ENCODE measurements at places on chromosomes 11 and 22.
A peak's percentile ranks its signal among the peaks of the same experiment; 100 is the strongest.

DNA sequence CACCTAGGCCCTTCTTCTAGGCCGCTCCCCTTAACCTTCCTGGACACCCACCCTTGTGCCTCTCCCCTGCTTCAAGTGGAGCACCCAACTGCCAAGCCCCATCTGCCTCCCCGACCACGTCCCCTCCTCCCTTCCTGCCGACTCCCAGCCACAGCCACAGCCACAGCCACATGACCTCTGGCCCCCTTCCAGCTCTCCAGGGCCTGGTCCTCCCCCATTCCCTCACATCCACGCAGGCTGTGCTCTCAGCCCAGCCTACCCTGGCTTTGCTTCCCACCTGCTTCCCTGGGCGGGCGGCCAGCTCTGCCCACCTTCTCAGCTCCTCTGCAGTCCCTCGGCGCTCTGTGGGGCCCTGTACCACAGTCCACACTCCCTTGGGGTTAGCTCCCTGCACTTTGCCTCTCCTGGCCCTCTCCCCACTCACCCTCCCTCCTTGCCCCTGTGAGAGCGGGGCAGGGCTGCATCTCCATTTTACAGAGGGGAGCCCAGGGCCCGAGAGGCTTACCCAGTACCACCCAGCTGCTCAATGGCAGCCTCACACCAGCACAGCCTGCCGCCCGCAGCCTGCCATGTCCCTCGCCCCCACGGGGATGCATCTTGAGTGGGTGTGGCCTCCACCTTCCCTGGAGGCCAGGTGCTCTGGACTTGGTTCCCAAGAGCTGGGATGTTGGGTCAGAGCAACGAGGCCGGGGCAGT, 20.3 kb downstream of the PARVG start:
- DNase-seq: no peak

GRCh38 chr22:27251563-27251962, 550.0 kb downstream of the MN1 start:
- no peak for DNase-seq

- DNase-seq: no peak
These were observed 21.6 kb downstream of the NNMT start for GRCh38 chr11:114317787-114318137.

- peak; percentile 31 for DNase-seq
These were observed 817 bp downstream of the RELT start for GRCh38 chr11:73376803-73377629.

GRCh38 chr11:127224276-127224675, 223.7 kb upstream of the KIRREL3 start:
- no peak for DNase-seq

- no peak for DNase-seq
These were observed 17.7 kb downstream of the CDKN1C start for GRCh38 chr11:2867722-2868505.

DNA sequence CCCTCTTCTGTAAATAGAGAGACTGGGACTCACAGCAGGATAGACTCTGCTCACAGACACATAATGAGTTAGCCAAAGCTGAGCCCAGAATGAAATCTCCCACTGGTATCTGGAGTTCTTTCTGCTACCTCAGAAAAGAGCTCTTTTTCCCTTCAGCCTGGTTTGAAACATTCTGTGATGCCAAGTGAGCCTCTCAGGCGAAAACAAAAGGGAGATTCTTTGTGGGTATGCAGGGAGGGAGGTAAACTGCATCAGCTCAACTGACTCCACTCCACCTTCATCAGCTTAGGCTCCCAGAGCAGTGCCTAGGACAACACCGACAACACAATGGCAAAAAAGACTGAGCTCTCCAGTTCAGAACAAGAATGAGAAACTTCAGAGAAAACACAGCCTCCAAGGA, 55.1 kb upstream of the SCUBE2 start:
- no peak for DNase-seq

DNA sequence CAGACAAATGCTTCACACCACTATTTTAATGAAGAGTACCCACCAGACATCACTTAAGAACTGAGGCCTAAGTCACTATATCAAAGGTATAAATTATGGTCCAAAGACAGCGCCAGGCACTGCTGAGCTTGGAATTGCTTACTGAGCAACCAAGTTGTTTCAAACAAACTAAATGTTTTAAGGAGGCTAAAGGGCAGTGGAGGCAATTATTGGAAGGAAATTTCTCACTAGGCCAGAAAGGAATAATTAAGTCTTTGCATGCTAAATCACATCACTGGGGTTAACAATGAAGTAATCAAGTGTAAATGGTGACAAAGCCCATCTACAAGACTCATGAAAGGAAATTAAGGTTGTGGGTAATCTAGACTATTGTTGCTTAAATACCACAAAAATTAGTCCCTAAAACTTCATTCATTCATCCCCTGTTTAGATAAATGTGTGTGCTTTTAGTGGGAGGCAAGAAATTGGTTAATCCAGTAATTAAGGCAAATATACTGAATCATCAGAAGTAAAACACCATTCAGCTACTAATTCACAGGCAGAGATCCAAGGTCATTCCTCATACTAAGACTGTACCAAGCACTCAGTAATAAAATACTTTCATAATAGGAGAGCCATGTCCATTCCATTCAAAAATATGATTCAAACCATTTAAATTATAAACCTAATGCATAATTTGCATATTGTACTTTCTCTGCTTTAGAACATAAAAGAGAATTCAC, 21.2 kb downstream of the LGR4 start:
- no peak for DNase-seq

GRCh38 chr11:76863196-76863777, 2.6 kb downstream of the ACER3 start:
- no peak for DNase-seq

DNA sequence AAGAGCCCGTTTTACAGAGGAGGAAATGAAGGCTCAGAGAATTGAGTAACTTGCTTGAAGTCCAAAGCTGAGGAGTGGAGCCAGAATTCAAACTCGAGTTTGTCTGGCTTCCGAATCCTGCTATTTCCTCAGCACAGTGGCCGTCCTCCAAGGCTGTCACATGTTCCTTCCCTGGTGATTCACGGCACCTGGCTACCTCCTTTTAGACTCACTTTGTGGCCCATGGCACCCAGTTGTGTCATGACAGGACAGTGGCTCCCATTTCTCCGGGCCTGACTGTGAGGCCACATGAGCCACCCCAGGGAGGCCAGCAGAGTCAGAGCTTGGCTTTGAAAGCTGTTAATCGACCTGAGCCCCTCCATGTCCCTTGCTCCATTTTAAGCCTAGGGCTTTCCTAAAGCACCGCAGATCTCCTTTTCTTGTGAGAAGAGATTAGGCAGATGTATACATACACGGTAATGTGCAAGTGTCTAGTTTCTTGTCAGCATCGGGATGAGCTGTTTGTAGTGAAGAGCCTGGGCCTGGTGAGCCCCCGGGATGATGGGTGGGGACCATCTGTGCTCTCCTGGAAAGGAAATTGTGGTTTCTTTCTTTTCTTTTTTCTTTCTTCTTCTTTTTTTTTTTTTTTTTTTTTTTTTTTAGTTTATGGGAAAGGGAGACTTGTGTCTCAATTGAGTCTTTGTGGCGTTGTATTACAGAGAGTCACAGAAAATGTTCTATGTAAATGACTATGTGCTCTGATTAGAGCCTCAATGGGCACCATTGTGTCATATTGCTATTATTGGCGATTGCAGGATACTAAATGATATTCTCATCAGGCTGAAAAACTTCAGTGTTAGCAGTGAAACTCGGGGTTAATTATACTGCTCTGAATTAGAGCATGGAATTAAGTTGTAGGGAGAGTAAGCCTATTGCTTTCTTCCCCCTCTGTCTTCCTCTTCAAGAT, 54.8 kb downstream of the PTPRJ start:
- no peak for DNase-seq

DNA sequence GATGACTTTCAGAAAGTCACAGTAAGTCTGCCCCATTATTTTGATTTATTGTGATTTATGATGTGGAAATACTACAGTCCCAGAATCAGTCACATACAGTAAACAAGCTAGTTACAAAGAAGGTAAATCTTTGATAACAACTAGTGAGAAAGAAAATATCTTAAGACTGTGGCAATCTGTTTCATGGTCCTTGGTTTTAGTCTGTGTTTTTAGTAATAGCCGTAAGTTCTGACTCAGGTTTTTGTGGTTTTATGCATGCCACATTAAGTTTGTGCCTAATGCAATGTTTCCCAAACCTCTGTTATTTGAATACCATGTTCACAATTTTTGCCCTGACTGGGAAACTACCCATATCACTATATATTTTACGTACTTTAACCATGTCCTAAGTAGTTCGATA, 6.7 kb downstream of the CEP295 start:
- no peak for DNase-seq

DNA sequence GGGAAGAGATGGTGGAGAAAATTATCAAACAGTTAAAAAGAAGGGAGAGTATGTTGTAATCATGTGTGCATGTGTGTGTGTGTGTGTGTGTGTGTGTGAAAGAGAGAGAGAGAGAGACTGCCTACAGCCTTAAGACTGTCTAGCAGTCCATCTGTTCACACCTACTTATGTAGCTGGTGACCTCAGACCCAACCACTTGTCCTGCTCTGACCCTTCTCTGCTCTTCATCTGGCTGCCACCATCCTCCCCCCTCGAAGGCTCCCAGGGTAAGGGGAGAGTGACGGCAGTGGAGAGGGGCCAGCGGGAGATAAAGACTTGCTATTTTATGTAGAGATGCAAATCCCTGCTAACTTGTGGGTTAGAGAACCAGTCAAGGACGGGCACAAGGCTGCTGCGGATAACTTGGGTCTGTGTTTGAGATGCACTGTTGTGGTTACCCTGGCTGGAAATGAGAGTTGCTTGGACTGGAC, 24.9 kb upstream of the GRAMD1B start:
- DNase-seq: no peak

DNA sequence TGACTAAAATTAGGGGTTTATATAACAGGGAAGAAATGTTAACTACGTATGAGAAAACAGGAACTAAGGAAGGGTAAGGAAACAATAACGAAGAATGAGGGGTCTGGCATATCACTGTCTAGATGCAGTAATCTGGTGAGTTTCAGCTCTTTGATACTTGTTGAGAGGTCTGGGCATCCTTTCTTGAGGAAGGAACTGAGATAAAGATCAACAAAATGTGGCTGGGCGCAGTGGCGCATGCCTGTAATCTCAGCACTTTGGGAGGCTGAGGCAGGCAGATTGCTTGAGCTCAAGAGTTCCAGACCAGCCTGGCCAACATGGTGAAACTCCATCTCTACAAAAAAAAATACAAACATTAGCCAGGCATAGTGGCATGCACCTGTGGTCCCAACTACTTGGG, 2.7 kb downstream of the DCDC1 start:
- DNase-seq: no peak

- no peak for DNase-seq
These were observed 30.5 kb downstream of the RRM1 start for GRCh38 chr11:4125141-4125540.

DNA sequence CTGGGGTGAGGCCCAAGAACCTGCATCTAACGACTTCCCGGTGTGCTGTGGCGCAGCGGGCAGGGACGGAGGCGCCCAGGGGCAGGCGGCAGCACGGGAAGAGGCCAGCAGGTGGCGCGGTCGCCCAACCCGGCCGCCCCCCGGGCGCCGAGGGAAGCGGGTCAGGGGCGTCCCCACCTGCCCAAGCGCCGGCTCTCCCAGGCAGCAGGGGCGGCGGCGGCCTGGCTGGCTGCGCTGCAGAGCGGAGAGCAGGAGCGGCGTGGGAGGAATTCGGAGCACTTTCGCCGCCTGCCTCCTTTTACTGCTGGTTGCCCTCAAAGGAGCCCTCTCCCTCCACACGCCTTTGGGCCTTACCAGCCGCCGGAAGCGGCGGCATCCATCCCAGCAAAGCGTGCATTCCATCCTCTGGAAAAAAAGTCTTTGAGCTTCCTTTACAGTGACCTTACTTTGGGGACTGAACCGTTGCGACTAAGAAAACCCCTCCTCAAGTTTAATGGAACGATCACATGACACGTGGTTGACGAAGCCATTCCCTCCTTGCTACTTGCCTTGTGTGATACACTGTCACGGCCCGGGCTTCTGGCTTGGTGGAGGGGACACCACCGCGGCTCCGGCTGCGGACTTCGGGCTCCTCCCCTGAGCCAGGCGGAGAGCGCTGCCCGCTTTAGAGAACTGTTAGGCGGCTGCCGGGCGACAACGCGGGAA, 106.8 kb upstream of the CLMP start:
- peak; percentile 50 for DNase-seq

DNA sequence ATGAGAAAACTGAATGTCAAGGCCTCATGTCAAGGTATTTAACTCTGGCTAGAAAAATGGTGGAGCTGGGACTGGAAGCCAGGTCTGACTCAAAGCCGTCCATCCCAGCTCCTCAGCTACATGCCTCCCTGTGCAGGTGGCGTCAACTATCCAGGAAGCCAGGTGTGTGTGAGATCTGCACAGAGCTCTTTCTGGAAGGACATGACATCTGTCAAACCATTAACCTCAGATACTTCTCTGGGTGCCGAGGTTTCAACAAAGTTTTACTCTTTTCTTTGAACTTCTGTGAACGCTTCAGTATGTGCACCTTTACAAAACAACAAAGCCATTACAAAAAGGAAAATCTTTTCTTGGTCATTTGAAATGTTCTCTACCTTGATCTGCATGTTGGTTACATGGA, 7.0 kb upstream of the CASTOR1 start:
- DNase-seq: no peak

GRCh38 chr11:128066399-128066798, 521.0 kb downstream of the ETS1 start:
- no peak for DNase-seq

DNA sequence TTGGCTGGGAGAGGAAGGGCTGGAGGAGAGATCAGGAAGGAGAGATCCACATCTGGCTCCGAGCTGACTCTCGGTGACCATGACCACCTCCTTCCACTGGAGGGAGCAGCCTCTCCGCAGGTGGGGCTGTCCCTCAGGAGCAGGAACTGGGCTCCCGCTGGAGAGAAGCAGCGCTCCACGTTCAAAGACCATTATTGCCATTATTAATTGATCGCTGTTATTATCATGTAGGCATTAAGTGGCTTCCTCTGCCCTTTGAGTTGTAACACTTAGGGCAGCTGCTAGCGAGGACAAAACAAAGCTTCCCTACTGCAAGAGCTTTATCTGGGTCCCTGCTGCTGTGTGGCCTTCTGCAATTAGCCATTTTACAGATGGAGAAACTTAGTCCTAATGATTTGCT, 251.9 kb downstream of the ST3GAL4 start:
- no peak for DNase-seq

GRCh38 chr11:11717064-11717725, 95.4 kb upstream of the GALNT18 start:
- DNase-seq: no peak

DNA sequence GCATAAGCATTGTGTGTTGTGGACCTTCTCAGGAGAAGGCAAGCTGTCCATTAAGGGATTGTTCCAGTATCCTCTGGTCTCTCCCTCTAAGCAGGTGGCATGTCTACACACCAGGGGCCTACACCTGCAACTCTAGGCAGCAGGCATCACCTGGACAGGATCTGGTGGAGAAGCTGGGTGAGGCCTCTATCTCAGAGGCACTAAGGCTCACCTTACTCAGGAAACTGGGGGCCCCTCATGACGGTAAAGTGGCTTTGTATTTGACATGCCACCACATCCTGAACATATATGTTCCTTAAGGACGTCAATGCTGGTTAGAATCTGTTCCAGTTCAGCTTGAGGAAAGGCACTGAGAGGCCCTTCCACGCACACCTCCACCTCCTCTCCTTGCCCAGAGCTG, 891.3 kb downstream of the OPCML start:
- no peak for DNase-seq

- no peak for DNase-seq
These were observed 13.7 kb downstream of the CSTF3 start for GRCh38 chr11:33147559-33147958.

GRCh38 chr11:83682611-83682973, 396.4 kb upstream of the CCDC90B start:
- no peak for DNase-seq

Measured in stimulated activated CD8-positive, alpha-beta memory T cell treated with anti-CD3 and anti-CD28 coated beads, Interleukin-12 subunit alpha, Interleukin-12 subunit beta, amount 100 ng/mL, for 4 hours (primary cell).